ENCODE measurements at places on chromosomes 2 and 18.

DNA sequence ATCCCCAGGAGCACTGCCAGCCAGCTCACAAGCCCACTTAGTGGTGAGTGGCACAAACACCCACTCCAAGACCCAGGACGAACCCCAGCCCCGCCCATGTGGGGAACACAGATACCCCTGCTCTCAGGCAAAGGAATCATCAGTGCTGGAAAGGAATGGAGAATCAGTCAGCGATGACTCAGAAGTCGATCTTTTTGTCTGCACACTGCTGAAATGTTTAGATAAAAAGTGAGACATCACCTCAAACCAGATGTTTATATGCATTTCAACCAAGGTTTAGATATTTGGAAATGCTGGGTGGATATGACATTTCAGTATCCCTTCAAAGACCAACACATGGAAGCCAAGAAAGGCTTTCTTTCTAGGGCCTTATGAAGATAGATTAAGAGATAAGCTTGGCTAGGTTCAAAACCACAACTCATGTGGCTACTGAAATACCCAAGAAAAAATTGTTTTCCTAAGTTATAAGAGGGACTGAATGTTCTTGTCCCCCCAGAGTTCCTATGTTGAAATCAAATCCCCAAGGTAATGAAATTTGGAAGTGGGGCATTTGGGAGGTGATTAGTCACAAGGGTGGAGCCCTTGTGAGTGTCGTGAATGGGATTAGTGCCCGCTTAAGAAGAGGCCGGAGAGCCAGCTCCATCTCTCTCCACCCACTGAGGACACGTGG is 43.7 kb downstream of the POU3F3 start:
- no peak for DNase-seq

- DNase-seq, result no peak
Observed at GRCh38 chr2:240200230-240201051, 60.0 kb upstream of the OTOS start.

- DNase-seq, result no peak
Observed at GRCh38 chr2:173401716-173402326, 47.1 kb downstream of the CDCA7 start.

DNA sequence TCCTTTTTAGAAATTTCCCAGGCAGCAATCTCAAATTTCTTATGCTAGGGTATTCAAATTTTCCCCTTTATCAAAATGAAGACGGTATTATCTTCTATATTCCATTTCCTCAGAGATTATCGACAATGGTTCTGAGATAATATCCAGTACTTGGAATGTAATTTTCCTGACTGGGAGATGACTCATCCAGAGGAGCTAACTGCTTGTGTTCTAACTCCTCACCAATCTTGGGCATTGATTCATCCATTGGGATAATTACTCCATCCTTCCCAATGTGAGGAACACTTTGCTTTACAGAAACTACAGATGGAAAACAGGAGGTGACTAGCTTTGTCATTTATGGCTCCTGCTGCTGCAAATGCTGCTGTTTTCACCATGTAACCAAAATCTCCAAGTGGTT is 239.4 kb upstream of the LYPD1 start:
- DNase-seq, result no peak

- no peak for DNase-seq
Observed at GRCh38 chr18:34117319-34117718, 107.4 kb downstream of the NOL4 start.

DNA sequence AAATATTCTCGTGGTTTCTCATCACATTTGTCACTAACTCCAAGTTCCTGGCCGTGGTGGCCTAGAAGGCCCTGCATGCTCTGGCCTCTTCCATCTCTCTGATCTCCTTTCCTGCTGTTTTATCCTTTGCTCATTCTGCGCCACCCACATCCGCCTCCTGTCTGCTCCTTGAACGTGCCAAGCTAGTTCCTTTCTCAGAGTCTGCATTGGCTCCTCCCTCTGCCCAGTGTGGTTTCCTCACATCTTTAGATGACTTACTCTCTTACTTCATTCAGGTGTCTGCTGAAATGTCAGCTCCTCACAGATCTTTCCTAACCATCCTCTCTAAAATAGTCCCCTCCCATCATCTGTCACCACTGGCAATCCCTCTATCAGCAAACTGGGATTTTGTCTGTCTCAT is 158.6 kb upstream of the RBMS1 start:
- DNase-seq, result peak; percentile 86

DNA sequence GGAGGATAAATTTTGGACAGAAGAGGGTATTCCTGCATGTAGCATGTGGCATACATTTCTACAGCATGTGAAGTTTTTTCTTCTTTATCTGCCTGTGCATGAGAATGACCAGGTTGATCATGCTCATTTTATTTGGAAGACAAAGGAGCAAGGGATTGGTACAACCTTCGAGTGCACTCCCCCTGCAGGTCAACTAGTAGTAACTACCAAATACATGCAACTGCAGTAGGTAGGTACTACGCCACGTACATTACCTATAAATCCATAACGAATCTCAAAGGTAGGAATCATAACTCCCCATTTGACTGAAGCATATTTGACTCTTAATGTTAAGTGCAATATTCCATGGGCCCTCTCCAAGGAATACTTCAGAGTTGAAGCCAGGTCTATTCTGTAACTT is 763.9 kb downstream of the TSN start:
- DNase-seq, result no peak

- no peak for DNase-seq
Observed at GRCh38 chr2:136613096-136613495, 152.2 kb upstream of the THSD7B start.

GRCh38 chr2:148561389-148561788 is 83.2 kb upstream of the EPC2 start:
- DNase-seq, result no peak

DNA sequence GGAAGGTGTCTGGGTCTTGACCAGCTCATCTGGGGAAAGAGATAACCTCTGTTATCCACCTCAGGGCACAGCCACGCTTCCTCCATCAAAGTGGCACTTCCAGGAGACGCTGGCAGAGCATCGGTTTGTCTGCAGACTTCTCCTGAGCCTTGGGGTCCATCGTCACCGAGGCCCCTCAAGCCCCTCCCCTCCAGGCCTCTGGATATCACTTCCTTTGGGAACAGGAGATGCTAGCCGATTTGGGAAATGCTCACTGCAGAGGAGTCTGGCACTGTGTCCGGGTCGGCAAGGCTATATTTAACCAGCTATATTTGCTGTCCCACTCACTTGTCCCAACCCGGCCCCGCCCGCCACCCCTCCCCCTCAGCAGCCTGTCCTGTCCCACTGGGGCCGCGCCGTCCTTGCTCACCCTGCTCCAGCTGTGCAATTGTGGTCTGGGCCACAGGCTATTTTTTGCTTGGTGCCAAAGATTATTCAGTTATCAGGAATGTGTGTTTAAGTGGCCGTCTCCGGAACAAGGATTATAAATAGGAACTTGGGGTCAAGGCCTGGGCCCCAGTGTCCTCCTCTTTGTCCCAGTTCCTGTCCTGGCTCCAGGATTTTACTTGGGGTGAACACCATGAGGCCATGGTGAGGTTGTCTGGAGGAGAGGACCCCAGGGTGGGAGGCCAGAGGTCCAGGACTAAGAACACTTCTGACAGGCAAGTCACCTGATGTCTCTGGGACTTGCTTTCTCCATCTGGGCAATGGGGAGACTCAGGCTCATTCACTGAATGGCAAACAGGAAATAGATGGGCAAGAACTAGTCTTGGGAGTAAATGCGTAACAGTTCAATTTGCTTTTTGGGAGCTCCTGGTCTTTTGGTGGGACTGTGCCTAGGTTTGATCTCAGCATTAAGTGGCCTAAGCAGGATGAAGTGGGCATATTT is 263.6 kb downstream of the DYSF start:
- no peak for DNase-seq

- no peak for DNase-seq
Observed at GRCh38 chr2:144679942-144680341, 160.0 kb upstream of the ZEB2 start.

- DNase-seq, result no peak
Observed at GRCh38 chr2:155035308-155035707, 336.8 kb downstream of the KCNJ3 start.

DNA sequence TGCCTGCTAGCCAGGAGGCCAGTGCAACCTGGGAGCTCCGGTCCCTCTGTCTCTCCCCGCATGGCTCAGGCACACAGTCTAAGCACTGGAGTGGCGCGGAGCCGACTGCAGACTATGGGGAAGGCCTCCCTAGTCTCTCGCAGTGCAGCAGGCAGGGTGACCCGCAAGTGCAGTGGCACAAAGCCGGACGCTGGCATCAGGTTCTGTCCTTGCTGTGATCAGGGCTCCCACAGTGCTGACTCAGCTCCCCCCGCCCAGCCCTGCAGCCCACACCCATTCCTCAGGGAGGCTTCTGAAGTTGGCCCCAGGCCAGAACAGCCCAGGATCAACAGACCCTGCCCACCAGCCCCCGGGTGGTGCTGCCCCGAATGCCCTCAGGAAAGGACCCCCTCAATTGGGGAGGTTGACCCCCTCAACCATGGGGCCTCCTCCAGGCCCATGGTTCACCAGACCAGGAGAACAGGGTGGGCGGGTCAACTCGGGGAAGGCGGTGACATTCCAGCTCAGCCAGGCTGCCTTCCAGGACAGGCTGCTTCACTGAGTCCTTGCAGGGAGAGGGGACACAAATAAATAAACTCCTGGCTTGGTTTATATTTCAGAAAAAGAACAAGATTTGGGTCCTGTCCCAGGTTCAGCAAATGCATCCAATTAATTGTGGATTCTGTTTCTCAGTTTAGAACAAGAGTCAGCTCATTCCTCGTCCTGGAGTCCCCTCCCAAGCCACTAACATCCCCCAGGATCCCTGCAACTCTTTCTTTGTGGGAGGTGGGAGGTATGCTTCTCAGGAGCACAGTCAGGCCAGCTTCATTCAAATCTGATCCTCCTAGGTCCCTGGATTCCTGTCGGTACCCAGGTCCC is 12.2 kb downstream of the BIN1 start:
- DNase-seq, result no peak

- DNase-seq, result no peak
Observed at GRCh38 chr2:178401994-178402437, 49.0 kb downstream of the PRKRA start.

DNA sequence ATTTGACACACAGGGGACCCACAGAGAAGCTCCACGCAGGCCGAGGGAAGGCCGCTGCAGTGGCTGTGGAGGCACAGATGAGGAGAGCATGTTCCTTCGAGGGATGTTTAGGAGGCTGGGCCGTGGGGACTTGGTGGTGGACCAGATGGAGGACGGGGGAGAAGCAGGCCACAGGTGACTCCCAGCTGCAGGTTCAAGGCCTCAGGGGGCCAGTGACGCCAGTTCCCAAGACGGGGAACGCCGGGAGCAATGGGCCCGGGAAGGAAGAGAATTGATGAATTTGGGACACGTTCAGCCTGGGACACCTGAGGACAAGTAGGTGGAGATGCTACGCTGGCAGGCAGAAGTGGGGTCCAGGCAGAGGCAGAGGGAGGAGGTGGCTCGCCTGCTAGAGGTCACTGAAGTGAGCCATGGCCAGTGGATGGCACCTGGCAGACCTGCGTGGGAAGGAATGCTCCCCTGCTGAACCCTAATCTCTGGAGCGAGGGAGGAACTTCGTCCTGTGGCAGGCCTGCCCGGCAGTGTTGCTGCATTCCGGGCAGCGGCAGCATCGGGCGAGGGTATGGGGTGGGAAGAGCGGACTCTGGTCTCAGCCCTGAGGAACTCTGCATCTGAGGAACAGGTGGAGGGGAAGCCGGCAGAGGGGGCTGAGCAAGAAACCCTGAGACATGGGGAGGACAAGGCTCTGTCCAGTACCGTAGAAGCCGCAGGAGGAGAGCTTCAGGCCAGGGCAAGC is 25.2 kb upstream of the HPCAL1 start:
- DNase-seq, result no peak
